ENCODE measurements at places on chromosomes 12 and 14.
A peak's percentile ranks its signal among the peaks of the same experiment; 100 is the strongest.

- peak; percentile 66 for DNase-seq
These were observed 40.5 kb downstream of the KCNA5 start for GRCh38 chr12:5083955-5084849.

GRCh38 chr14:105173901-105174894 is 5.6 kb upstream of the JAG2 start:
- no peak for DNase-seq

DNA sequence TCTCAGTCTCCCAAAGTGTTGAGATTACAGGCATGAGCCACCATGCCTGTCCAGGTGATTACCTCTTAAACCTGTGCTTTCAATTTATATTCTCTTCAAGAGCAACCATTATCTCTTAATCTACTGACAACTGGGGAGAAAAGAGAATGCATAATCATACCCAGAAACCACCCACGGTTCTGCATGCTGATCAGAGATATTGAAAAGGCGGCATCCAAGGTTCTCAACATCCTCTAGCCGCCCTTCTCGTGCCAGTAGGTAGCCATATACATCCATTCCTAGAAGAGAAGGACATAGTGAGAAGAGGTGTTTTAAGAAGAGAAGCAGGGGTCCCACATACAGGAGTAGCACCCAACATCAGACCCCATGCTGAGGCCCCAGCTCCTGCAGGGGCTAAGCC is 20.8 kb downstream of the ANAPC7 start:
- no peak for DNase-seq

- DNase-seq, result no peak
These were observed 63.8 kb downstream of the SUSD6 start for GRCh38 chr14:69675245-69675583.

DNA sequence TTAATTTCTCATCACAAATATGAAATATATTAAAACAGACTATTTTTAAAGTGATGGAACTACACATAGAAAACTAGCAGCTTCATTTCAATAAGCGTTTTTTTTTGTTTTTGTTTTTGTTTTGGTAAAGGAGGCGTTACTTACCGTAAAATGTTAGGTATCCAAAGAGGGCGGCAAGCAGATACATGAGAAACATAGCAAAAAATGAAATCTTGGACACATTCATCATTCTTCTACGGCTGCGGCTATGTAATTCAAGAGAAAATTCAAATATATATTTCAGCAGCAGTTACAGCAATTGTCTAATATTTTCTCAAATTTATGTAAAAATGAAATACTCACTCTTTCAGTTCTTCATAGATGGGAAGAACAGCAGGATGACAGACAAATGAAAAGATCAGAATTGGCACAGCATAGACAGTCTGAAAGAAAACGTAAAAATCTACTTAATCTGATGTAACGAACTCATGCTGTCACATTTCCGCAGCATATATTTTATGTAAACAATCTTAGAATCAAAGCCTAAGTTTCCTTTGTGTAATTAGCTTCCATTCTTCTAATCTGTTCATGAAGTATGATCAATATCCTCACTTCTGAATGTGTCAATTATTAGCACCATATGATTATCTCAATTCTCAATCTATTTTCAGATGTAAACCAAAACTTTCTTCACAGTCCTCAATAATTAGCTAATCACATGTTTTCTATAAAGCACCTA is 8.8 kb downstream of the SLC38A2 start:
- DNase-seq, result no peak

DNA sequence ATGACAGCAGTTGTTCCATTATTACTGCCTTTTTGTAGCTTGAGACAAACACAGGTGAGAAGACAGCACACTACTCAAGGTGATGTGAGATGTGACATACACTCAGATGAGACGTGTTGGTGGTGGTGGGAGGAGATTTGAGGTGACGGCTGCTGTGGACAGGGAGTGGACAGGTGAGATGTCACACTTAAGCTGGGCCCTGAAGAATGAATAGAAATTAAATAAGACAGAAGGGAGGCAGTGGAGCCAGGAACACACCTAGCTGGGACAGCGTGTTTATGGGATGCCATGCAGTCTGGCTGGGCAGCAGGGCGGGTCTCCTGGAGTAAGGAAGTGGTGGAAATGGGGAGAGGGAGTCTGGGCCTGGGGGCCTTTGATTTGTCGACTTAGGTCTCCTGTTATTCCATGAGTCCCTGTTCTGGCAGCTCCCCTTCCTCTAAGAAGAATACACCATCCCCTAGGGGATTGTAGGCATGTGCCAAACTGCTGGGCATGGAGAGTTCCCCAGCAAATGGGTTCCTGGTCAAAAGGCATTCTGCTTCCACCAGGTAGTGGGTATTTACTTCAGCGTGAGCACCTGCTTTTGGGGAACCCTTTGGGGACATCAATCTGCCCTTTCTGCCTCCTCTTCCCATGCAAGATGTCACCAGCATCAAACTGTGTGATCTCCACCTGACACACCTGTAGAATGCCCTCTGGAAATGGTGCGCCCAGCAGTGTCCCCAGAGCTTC is 71.2 kb upstream of the ESRRB start:
- DNase-seq, result no peak

DNA sequence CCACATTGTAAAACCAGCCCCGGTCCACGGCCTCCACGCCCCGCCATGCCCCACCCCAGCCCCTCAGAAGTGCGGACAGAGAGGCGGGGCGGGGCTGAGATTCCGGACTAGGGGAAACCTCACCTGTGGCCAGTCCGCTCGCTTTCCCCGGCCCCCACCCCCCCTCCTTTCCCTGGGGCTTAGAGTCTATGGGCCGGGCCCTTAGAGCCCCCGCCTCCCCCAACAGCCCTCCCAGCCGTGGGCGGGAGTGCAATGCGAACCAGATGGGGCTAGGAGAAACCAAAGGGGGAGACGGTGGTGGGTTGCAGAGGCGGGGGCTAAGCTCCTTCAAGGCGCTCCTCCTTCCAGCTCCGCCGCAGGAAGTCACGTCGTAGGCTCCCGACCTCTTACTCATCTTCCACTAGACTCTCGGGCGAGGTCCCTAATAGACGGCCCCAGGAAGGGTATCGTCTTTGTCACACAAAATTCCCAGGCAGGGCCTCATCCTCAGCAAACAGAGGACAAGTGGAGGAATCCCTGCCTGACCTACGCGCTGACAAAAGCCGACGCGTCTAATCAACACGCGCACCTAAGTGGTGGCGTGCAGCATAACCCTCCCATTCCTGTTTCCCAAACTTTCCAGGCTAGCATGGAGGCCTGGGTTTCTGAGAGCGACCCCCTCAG is 1.1 kb upstream of the NAB2 start:
- DNase-seq, result peak; percentile 85
